ENCODE measurements at places on chromosomes 2 and 18.

DNA sequence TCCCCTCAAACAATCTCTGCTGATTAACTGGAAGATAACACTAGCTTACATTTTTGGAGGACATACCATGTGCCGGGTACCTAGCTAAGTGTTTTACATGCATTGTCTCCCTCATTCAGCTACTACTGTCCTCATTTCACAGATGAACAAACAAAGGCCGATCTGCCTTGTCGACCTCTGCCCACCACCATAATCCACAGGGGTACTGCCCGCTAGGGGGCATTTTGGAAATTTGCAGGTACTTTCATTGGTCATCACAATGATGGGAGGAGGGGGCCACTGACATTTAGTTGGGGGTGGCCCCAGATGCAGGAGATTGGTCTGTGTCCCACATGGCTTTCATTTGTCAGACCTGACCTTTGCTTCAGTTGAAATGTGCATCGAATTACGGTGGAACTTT lies 3.9 kb upstream of the TMEM163 start:
- DNase-seq = no peak

GRCh38 chr2:100938031-100939026 lies 63.8 kb upstream of the RPL31 start:
- DNase-seq = no peak

GRCh38 chr2:201733544-201733943 lies 35.1 kb upstream of the MPP4 start:
- DNase-seq = no peak

DNA sequence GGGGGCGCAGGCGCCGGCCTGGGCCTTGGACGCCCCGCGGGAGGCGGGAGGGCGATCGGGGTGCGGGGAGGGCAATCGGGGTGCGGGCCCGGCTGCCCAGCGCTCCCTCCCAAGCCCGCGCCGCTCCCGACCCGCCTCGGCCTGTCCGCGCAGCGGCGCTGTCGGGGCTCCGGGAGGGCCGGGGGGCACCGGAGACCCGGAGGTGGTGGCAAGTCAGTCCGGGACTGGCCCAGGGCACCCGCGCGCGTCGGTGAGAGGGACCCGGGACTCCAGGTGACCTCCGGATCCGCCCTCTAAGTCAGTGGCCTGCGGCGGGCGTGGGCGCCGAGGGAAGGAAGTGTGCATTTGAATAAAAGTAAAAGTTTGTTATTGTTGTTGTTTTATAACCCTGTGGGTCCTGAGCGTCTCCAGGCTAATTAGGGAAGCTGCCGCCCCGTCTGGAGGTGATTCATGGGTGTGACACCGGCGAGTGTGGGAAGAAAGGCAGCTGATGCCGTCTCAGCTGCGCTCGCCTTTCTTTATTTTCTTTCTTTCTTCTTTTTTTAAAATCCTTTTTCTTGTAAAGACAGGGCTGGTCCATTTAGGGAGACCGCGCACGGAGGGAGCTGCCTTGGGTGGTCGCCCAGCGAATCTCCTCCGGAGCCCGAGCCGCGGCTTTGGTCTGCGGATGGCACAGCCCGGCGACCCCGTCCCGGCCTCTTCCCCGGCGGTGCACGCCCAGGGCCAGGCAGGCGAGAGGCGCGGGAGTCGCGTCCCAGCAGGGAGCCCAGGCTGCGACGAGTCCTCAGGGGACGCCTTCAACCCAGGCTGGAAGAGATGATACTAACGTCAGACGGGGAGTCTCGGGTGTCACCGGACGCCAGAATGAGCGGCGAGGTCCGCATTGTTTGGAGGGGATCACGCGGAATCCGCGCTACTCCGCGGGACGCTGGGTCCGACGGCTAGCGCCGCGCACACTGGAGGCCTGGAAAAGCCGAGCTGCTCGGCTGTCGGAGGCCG lies 627 bp upstream of the CRACDL start:
- DNase-seq = no peak

GRCh38 chr2:209387389-209387788 lies 36.5 kb upstream of the MAP2 start:
- no peak for DNase-seq

DNA sequence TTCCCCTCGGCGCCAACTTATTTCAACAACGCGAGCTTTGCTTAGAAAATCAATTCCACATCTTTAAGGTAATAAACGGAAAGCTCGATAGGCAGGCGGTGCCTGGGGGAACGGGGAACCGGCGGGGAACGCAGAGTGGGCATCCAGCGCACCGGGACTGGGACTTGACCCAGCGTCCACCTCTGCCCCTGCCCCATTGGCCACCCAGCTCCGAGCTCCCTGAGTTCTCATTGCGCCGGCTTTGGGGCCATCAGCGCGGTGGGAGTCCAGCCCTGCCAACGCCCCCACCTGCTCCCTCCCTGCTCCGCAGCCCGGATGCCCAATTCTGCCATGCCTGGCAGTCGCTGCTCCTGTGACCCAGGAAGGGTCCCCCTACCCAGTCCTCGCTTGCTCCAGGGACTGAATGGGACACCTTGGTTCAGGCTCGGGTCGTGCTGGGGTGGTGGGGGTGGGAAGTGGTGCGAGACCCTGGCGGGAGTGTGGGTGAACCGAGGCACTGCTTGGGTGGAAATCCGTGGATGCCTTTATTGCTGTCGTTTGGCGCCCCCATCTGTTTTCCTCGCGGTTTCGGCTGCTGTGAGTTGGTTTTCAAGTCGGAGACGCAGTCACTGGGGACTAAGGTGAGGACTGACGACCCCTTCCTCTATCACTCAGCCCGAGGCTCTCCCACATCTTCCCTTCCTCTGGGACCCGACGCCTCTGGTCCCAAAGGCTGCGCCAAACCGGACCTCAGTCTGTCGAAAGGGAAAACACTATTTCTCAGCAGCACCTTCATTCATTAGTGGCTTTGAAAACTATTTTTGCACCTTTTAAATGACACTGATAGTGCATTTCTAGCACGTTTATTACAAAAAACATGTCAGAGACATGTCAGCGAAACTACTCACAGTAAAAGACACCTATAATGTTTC lies 2.4 kb upstream of the EVX2 start:
- no peak for DNase-seq

DNA sequence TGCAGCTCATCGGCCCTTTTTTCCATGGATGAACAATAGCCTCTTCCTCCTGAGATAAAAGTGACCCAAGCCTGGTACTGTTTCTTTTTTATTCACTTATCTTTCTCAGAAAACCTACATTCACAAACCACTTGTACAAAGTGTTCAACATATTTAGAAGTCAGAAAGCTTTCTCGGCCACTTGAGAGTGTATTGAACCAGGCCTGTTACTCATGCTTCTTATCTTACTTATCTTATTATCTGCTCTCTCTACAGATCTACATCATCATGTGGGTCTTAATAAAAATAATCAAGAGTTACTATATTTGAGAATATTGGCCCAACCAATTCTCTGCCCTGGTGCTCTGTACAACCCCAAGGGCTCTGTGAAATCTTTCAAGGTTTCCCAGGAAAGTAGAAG lies 242.1 kb downstream of the MREG start:
- DNase-seq = no peak
